ENCODE measurements at places on chromosomes 3 and 15.

GRCh38 chr3:10666621-10667020 lies 149.4 kb upstream of the SLC6A11 start:
- no peak for DNase-seq

DNA sequence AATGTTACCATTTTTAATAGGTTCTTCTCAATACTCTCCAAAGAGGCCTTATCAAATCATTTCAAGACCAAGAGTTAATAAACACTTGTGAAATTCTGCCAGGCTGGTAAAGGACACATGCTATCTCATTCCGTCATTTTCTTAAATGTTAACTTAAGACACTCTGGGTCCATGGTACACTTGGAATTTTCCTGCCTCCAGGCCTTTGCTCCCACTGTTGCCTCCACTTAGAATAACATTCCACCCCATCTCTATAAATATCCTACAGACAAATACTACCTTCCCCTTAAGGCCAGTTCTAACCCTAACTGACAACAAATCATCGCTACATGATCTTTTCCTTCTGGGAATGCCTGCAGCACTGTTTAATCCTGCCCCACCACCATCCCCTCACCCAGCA lies 24.1 kb downstream of the MAGI1 start:
- no peak for DNase-seq

- DNase-seq = no peak
Observed at GRCh38 chr15:74306781-74307217, 60.6 kb downstream of the CYP11A1 start.

- DNase-seq = no peak
Observed at GRCh38 chr15:77853008-77853328, 220.3 kb upstream of the LINGO1 start.

DNA sequence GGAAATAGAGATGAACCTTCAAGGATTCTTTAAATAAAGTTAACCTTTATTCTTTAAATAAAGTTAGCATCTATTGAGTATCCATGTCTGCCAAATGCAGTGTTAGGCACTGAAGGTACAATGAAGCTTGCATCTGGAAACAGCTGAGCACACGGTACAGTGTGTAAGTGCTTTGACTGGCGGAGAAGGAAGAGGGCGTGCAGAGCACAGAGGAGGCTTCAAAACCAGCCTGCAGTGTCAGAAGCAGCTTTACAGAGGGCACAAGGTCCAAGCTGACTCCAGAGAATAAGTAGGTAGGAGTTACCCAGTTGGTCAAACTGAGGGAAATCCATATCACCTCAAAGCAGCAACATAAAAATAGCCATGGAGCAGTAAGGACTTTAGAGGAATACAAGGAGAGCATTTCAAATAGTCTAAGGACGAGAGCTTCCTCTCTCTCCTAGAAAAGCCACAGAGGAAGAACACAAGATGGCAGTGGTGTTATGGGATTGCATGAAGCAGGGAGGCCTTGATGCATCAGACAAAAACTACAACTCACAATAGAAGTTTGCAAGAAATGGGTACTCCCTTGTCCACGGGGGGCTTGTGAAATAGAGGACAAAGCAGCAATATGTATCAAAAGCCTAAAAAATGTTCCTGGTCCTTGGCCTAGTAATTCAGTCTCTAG lies 60.3 kb upstream of the PPP2R3A start:
- DNase-seq = peak; percentile 14

DNA sequence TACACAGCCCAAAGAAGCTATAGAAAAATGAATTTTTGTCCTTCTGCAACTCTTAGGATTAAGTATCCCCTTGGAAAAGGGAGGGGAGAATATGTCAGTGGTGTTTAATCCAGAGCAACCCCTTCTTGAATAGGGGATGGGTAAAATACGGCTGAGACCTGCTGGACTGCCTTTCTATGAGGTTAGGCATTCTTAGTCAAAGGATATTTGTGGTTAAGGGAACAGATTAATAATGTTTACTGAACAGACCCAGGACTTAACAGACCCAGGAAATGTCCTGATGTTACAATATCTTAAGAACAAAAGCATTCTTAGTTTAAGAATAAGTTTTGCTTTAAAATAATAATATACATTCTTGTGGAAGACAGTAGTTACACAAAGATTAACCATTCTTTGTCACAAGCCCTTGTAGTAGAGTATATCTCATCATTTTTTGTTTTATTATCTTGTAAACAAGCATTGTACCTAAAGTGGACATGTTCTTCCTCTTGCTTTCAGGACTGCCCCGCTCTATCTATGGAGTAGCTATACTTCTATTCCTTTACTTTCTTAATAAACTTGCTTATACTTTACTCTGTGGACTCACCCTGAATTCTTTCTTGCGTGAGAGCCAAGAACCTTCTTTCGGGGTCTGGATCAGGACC lies 43.8 kb upstream of the B3GALNT1 start:
- no peak for DNase-seq

GRCh38 chr3:61944726-61945125 lies 383.4 kb downstream of the PTPRG start:
- no peak for DNase-seq

Measured in ACHN (cell line).